ENCODE measurements at places on chromosomes 4 and X.
A peak's percentile ranks its signal among the peaks of the same experiment; 100 is the strongest.

DNA sequence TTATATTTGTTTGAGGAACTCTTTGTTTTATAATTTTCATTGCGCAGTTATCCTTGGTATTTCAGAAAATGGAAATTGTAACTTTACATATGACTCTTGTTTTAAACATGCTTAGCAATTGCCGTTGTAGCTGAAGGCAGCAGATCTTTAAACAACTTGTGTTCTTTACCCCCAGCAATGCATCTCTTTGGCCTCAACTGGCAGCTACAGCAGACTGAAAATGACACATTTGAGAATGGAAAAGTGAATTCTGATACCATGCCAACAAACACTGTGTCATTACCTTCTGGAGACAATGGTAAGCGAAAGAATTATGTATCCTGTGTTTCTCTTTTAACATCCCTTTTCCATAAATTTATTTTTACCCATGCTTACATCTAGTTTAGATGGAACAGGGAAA is 263.6 kb downstream of the DCTD start:
- DNase-seq = no peak

GRCh38 chrX:139784807-139785206 is 76.8 kb upstream of the MCF2 start:
- no peak for DNase-seq

DNA sequence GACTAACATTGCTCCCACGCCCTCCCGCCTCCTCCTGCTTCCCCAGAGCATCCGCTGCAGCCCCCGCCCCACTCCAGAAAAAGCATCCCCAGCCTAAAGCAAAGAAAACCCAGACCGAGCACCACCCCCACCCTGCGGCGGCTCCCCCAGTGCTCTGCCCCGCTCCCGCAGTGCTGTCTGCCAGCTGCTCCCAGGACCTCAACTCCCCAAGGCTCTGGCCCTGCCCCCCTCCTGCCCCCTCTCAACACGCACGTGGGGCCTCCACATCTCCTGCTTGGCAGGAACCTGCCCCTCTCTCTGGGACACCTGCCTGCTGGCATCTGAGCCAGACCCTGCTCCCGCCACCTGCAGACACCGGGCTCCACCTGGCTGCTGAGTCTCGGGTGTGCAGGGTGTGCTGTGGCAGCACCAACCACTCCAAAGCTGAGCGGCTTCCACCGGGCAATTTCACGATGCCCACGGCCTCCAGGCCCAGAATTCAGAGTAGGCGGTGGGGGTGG is 79.4 kb downstream of the FAM53A start:
- DNase-seq = no peak

DNA sequence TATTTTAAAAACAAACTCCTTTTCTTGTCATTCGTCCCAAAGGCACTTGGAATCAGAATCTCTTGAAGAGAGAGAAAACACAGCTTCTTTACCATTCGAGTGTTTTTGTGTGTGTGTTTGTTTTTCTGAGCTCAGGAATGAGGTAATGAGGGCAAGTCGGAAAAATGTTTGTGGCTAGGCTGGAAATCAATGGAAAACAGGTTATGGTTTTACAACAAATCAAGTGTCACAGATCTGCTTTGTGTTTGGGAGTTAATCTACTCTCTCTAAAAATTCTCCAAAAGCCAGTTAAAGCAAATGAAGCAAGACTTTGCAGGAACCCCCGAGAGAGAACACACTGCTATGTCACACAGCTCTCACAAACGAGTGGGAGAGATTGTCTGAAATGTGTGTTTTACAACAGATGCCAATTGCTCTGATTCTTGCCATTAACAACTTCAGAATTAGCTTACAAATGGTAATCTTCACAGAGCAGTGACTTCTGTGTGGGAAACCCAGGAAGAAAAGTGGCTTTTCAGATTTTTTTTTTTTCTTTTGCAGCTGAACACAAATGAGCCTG is 264.1 kb downstream of the CBLL2 start:
- no peak for DNase-seq

- DNase-seq = peak; percentile 48
These were observed 1.2 kb downstream of the PRPS1 start for GRCh38 chrX:107629540-107629909.

DNA sequence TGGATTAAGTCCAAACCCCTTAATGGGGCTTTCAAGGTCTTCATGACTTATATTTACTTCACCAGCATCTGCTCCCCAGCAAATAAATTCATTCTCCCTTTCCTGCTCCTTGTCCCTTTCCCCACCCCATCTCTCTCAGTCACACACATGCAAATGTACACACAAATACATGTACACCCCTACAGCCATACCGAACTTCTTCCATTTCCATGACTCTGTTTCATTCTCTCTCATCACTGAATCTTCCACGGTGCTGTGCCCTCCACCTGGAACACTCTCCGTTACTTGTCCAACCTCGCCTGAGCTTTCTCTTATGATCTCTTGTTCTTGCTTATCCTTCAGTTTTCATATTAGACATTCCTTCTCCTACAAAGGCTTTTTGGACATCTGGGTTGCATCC is 22.0 kb upstream of the RPA4 start:
- no peak for DNase-seq

DNA sequence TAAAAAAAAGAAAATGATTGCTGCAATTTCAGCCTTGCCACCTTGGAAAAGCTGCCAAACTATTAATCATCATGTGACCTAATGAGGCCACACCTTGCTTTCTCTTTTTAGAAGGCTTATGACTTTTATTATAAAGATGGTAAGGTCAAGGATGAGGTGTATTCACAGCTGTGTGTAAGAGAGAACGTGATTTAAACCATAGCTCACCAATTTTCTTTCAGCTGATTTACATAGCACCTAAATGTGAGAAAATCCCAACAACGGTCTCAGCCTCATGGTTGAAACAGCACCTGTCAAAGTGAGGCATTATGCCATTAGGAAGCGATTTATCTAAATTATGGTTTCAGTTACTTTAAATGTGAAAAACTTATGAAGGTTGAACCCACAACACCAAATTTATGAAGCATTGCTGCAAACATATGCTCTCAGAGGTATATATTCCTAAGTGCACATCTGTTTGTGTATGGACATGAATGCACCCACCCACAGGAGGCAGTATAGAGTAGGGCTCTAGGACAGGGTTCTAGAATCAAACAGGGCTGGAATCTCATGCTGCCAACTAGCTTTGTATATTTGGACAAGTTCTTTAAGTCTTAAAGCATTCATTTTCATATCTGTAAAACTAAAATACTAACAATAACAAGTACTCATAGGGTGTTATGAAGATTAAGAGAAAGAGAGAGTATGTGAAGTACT is 40.7 kb downstream of the ANXA3 start:
- DNase-seq = peak; percentile 49

DNA sequence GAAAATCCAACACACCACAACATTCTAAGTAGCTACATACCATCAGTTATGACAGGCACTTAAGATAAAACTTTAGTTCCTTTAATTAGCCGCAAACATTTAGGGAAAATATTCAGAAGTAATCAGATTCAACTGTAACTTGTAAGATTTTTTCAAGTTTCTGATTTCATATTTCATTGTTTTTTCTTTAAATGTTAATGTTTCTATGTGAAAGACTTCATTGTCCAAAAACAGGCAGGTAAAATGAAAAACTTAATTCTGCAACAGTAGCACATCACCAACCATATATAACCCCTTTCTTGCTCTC is 11.6 kb upstream of the ODAM start:
- no peak for DNase-seq

Measured in NB4 (cell line).